ENCODE measurements at places on chromosomes 12 and 14.

- no peak for DNase-seq
These were observed 4.8 kb upstream of the AEBP2 start for GRCh38 chr12:19434538-19434937.

DNA sequence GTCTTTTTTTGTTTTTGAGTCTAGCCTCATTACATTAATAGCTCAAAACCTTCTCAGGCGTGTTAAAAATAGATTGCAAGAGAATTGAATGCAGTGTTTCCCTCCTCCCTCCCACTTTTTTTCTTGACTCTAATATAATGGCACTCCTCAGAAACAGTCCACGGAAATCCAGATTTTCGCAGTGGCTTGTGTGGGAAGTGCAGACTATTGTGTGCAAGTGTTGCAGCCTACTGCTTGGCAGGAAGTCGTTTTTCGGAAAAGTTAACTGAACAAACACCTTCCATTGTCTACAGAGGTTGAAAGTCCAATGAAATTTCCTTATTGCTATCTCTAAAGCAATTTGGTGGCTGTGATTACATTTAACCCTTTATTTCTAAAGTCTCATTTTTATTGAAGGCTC is 147.9 kb upstream of the E2F7 start:
- DNase-seq = no peak

DNA sequence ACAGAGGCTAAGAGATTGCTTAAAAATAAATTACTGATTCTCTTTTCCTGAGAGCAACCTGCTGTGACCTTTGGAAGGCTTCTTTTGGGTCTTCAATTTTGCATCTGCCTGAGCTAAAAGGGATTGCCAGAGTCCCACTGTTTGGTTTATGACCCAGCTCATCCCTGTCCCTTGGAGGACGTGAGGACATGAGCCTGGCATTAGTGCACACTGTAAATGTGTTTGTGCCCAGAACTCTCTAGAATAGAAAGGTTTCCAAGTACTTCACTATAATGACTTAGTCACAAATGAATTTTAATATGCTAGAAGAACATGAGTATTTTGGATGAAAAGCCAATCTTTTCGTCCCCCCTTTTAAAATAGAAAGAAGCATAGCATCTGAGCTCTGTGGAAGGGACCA is 47.1 kb upstream of the CDKN3 start:
- no peak for DNase-seq

- DNase-seq = no peak
These were observed 22.8 kb downstream of the PPP1R36 start for GRCh38 chr14:64572386-64573104.

- DNase-seq = no peak
These were observed 95.7 kb downstream of the PIWIL1 start for GRCh38 chr12:130433411-130433810.

All from activated effector memory CD4-positive, alpha-beta T cell treated with anti-CD3 and anti-CD28 coated beads, Interleukin-2, amount 50 U/mL, for 16 hours (primary cell).